ENCODE measurements at places on chromosomes 5 and 9.

DNA sequence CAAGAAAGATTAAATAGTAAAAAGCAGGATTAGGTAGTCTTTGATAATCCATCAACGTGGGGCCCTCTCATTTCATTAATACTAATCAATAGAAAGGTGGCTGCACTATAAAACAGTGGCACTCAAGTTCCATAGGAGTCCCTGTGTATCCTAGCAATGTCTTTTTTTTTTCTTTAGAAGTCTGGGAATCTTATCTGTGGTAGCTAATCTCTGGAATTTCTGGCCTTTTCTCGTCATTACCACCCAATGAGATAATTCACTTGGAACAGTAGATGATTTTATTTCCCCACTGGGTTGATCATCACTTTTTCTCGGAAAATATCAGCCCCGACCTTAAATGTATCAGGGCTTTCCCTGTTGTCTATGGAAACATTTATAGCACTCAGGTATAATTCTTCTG, 86.8 kb upstream of the CDH6 start:
- no peak for DNase-seq

- no peak for DNase-seq
Observed at GRCh38 chr9:32371679-32372078, 12.8 kb upstream of the ACO1 start.

- DNase-seq: no peak
Observed at GRCh38 chr9:100586093-100586492, 8.2 kb downstream of the CAVIN4 start.

GRCh38 chr5:65961633-65962032, 35.3 kb downstream of the ERBIN start:
- no peak for DNase-seq

GRCh38 chr5:133708331-133708850, 96.0 kb upstream of the FSTL4 start:
- DNase-seq: no peak

DNA sequence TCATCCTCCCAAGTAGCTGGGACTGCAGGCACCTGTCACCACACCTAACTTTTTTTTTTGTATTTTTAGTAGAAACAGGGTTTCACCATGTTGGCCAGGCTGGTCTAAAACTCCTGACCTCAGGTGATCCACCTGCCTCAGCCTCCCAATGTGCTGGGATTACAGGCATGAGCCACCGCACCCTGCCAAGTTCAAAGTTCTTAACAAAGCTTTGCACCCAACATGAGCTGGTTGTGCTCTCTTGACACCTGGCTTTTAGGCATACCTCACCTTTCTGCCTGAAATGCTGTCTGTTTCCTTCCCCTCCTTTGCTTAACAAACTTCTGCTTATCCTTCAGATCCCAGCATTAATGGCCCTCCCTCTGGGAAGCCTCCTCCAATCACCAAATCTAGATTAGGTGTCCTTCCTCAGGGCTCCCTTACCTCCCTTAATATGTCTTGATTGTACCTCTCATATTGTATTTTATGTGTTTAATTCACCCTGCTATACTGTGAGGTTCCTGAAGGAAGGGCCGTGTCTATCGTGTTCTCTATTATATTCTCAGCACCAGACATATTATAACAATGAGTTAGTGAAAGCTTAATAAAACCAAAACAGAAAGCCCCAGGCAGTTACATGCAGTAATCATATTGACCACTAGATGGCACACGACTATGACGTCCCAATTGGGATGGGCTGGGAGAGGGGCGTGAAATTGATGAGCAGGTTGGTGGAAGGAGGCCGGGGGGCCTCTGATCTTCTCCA, 62.9 kb upstream of the PPARGC1B start:
- no peak for DNase-seq

- DNase-seq: no peak
Observed at GRCh38 chr5:40360685-40361084, 319.0 kb upstream of the PTGER4 start.

DNA sequence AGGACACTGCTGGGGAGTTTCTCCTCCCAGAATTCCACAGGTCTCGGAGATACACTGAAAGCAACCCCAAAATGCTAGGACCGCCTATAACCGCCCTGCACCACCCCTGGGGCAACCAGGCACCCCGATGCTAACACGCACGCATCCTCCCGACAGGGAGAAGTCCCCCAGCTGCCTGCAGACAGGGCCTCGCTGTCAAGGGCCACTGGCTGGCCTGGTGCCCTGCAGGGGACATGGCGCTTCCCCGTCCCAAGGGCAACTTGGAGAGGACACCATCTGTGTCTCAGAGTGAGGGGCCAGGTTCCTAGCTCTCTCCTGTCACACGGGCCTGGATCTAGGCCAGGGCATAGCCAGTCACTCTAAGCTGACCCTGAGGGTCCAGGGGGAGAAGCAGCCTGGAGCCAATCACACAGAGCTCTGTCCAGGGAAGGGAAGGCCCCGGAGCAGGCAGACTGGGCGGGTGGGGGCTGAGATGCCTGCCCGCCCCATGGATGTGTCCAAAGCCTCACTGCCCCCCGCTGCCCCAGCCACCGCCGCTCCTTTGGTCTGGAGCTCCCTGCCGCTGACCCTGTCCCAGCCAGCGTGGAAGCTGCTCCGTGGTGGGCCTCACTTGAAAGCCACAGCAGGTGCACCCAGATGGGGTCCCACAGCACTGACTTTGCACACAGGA, 9.7 kb downstream of the NOTCH1 start:
- DNase-seq: no peak

GRCh38 chr9:87270848-87271234, 226.8 kb upstream of the DAPK1 start:
- no peak for DNase-seq

DNA sequence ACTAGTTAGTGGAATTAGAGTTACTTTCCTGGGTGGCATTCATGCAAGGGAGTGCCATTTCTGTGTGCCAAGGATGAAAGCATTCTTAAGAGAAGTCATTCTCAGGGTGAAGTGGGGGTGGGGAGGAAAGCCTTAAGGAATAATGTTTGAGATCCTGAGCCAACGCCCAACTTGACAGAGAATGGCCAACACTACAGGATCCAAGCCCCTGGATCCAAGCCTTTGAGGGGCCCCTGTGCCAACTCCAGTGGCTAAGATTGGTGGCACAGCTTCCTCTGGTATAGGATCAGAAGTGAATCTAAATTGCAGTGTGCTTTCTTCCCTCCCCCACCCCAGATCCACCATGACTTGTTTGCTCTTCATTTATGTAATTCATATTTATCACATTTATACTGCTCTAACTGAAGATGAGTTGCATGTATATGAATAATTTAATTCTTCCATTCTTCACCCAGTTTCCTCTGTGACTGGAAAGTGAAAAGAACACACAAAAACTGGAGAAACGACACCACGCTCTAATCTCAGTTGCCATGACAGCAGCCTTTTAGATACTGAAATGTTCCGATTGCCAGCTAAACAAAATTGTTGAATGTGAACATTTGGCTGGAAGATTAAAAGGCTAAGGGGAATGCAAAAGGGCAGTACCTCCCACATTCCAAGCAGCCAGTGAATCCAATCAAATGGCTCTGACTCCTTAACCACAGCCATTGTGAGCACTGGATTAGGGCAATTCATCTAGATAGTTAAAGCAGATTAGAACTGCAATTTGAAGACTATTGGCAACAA, 4.5 kb downstream of the ZNF608 start:
- DNase-seq: no peak

DNA sequence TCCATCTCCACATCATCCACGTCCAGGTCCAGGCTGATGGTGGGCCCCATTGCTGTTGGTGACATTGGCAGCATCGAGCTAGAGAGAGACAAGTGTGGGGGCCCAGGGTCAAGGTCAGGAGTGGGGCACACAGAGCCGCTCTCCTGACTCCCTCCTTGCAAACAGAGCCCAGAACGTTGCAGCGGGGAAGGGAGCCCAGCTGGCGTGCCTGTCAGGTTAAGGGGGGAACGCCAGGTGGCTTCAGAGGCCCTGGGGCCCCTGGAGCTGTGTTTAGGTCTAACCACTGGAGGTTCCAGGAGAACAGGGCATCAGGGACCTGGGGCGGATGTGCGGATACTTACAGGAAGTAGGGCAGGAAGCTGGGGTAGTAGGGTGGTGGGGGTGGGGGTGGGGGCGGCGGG, 7.5 kb downstream of the RNF44 start:
- no peak for DNase-seq

- no peak for DNase-seq
Observed at GRCh38 chr5:124303366-124303765, 443.1 kb downstream of the ZNF608 start.

DNA sequence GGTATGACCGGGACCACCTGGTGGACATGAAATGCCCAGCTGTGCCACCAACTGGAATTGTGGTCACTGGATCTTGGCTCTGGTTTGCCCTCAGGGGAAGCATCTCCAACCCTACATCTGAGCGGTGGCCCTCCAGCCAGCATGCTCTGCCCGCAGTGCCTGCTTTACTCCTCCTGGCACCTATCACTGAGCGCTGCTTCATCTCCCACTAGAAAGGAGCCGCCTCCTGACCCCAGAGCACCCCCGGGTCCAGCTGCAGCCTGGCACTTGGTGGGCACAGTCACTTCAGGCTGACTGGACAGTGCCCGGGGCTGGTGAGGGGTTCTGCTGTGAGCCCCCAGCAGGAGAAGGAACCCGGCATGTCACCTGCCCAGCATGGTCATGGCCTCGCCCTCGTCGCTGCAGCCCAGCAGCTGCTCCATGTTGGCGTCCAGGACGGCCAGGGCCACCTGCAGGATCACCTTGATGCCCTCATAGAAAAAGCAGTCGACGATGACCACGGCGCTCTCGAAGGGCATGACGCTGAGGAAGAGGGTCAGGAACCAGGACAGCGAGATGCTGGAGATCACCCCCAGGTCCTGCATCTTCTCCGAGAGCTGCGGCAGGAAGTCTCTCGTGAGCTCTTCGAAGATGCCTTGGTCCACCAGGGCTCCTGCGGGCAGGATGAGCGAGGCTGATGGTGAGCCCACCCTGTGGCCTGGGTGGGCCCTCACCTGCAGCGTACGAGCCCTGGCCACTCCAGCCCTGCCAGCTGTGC, 16.1 kb upstream of the MRNIP start:
- no peak for DNase-seq

GRCh38 chr9:124774129-124774978, 2.6 kb upstream of the OLFML2A start:
- DNase-seq: peak; percentile 47

- no peak for DNase-seq
Observed at GRCh38 chr9:108188482-108188881, 667.3 kb downstream of the ACTL7B start.

DNA sequence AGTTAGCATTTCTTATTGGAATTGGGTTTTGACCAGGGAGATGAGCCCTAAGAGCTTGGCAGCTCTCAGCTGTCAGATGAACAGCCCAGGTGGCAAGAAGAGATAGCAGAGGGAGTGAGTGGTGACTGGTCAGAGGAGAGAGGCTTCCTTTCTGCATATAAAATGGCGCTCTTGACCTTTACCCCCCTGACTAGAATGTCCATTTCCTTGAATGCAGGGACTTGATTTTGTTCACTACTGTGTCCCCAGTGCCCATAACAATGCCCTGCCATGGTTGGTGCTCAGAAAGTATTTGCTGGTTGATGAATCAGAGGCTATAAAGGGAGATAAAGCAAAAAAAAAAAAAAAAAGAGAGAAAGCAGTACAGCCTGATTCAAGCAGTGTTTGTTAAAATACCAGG, 7.2 kb downstream of the CHMP5 start:
- DNase-seq: no peak

- no peak for DNase-seq
Observed at GRCh38 chr9:131529597-131530545, 1.2 kb downstream of the UCK1 start.

- no peak for DNase-seq
Observed at GRCh38 chr5:8993031-8993430, 552.8 kb downstream of the SEMA5A start.

DNA sequence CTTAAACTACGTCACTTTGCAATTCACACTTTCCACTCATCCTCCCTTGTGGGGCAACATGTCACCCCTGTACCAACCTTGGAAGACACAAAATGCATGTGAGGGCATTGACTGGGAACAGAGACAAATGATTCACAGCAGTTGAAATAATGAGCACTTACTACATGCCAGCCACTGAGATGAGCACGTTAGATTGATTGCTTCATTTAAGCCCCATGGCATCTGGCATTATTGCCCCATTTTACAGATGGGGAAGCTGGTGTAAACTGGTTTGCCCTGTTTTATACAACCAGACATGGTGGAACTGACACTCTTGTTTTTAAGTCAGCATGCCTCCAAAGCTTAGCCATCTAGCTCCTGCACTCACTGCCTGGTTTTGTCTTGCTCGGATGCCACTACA, 204.7 kb downstream of the PAPPA start:
- no peak for DNase-seq

DNA sequence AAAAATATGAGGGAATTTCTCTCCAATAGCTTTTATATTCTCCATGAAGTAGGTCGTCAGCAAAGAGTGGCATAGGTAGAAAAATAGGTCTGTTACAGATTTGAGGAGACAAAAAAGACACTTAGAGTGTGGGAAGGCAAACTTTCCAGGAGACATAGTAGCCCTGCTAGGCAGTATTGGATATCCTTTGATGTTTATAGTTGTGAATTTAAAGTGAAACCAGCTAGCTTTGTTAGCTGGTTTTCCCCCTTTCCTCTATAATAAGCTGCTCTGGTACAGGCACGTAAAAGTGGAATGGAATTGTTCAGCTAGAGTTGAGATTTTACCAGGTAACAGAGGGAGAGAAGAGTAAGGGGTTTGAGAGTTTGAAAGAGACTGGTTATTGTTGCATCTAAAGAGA, 17.1 kb upstream of the APC start:
- DNase-seq: no peak

DNA sequence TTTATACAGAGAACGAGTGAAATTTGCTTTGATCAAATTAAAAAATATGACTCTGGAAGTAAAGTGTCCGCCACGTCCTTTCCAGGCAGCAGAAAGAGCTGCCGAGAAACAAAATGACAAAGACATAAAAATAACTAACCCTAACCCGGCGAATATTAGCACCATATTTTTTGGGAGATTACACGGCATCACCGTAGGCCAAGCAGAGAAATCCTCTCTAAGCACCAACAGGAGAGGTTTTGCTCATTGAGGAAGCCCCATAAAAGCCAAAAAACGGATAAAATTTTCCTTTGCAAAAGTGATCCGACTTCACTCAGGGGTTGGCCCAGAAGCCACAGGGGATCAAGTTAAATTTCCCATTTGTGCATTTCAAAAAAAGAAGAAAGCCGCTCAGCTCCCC, 70.9 kb downstream of the PCDH1 start:
- no peak for DNase-seq

GRCh38 chr5:71601222-71602026, 14.3 kb downstream of the MCCC2 start:
- DNase-seq: peak; percentile 0

- DNase-seq: no peak
Observed at GRCh38 chr5:179967489-179967888, 59.8 kb upstream of the TBC1D9B start.

GRCh38 chr9:22201256-22201655, 192.2 kb upstream of the CDKN2B start:
- DNase-seq: no peak

DNA sequence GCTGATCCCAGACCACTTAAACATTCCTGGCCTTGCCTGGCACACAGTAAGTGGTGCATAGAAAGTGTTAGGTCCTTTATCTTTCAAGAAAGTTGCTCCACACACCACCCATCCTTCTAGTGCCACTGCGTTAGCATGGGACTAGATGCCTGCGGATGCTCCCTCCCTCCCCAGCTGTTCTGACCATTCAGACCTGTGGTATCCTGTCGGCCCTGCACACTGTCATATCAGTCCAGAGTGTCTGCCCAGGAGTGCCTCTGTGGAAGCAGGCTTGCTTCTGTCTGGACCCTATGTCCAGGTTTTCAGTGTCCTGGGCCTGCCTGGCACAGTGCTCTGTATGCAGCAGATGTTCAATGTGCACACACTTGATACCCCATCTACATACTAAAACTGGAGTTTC, 38.3 kb upstream of the SMU1 start:
- DNase-seq: no peak

- no peak for DNase-seq
Observed at GRCh38 chr5:5794118-5794560, 371.7 kb downstream of the ICE1 start.
